NCI-H187 treated with DMSO at 0.1 percent for 48 hours (cell line): ENCODE measurements at places on chromosomes 7 and 10.
A peak's percentile ranks its signal among the peaks of the same experiment; 100 is the strongest.

- DNase-seq = no peak
Observed at GRCh38 chr10:43249962-43250614, 16.8 kb downstream of the RASGEF1A start.

- no peak for DNase-seq
Observed at GRCh38 chr7:23106823-23107663, 1.5 kb downstream of the KLHL7 start.

- DNase-seq = no peak
Observed at GRCh38 chr7:151025924-151026671, 1.8 kb upstream of the ATG9B start.

- DNase-seq = no peak
Observed at GRCh38 chr10:1968257-1969033, 231.1 kb upstream of the ADARB2 start.

GRCh38 chr7:134636008-134636449 is 10.6 kb upstream of the BPGM start:
- DNase-seq = no peak

- no peak for DNase-seq
Observed at GRCh38 chr7:12637819-12638592, 49.4 kb upstream of the ARL4A start.

DNA sequence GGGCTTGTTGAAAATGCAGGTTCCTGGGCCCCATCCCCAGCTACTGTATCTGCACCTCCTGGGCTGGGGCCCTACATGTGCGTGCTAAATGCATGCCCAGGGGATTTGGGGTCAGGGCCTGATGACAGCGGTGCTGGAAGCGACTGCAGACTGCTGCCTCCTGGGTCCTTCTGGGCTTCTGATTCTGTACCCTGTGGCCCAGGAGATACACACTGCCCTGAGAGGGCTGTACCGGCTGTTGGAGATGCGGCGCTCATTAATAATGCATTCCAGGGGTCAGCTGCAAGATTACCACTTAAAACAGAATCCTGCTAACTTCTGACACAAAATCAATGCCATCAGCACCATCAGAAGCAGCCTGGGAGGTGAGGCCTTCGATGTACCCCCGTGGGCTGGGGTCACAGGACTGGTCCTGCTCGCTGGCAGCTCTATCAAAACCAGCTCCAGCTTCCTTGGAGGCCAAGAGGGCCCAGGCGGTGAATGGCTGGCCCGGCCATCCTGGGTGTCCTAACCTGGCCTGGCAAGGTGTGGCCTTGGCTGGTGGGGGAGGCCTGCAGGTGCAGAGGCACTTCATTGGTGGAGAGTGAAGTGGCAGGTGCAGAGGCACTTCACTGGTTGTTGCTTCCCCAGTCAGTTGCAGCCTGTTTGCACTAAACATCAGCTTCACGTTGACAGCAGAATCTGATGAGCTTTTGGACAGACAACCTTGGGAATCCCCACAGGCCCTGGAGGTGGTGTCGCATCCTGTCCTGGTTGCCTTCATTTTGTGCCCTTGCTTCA is 79.2 kb downstream of the GLRX3 start:
- DNase-seq = peak; percentile 25

DNA sequence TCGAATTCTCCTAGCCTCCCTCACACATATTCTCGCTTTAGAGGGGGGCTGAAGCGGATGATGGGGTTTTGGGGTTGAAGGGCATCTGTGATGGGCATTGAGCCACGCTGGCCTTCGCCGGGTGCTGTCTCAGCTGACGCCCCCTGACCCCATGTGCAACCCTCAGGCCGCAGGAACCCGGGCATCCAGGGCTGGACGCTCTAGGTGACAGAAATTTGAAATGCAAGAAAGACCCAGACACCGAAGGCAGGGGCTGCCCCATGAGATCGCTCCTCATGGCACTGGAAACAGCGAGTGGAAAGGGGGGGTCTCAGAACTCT is 664 bp upstream of the C10orf88 start:
- no peak for DNase-seq

DNA sequence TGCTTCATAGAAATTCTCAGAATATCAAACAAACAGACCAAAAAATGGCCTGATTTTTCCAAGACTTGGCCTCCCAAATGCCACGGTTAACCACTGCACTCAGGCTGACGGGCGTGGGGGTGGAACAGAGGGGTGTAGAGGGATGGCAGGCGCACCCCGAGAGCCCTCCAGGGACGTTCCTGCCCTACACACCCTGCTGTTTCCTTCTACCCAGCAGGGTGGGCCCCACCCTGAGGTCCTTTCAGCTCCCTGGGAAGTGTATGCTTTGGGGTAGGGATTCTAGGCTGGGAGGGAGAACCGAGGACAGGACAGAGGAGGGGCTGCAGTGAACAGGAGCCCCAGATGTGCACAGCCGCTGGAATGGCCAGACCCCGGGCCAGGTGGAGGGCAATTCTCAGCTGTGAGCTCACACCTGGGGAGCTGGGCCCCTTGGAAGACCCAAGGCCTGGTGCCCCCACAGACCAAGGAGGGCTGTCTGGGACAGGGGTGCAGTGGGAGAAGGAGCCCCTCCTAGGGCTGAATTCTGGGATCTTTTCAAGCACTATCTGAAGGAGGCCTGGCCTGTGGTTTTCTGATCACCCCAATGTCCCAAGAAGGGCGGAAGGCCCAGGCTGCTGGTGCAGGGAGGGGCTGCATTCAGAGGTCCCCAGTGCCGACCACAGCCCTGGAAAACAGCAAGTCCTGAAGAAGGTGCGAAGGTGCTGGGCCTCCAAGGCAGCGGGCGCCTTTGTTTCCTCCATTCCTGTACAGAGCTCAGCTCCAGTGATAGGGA is 32.9 kb upstream of the INPP5A start:
- DNase-seq = no peak

GRCh38 chr7:15309872-15310271 is 251.9 kb downstream of the AGMO start:
- no peak for DNase-seq

- DNase-seq = no peak
Observed at GRCh38 chr10:52542906-52543305, 228.8 kb downstream of the DKK1 start.

DNA sequence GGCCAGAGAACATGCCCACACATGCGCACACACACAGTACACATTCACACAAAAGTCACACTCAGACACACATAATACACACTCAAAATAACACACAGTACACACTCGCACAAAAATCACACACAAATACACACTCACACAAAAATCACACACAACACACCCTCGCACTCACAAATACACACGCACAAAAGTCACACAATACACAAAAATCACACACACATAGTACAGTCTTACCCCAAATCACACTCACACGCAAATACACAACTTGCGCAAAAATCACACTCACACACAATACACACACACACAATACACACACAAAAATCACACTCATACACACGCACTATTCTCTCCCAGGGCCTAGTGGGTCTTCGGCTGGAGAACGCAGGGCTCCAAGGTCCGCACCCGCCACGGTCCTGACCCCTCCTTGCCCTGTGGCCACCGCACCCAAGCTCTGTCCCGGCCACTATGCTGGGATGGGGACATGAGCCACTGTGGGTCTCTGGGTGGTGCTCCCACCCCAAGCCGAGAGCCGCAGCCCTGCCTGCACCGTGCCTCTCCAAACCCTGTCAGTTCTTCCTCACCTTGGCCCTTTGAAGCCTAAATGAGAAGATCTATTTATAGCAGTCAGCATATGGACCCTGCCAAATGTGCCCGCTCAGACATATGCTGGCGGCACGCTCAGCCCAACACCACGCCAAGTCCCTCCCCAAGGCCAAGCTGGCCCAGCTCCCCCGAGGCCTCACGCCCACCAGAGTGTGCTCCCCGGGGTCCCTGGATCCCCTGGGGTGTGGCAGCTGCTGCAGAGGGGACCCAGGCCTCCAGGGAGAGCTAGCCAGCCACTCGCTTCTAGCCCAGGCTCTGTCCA is 55.9 kb downstream of the ELFN1 start:
- DNase-seq = no peak

GRCh38 chr7:42338231-42338915 is 101.4 kb upstream of the GLI3 start:
- DNase-seq = no peak

DNA sequence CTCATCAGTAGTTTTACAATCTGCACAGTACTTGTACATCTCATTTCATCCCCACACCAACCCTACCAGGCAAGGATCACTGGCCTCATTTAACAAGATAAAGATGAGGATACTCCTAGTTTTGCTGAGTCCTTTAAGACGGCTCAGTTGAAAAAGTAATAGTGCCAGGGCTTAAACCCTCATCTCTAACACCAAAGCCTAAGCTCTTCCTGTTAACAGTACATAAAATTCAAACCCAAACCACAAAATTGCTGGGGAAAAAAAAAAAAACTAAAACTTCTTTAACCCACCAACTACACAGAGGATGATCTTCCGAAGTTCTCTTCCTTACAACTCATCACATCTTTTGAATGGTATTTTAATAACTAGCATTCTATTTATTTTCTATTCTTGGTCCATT is 1.3 kb downstream of the SAR1A start:
- DNase-seq = no peak

DNA sequence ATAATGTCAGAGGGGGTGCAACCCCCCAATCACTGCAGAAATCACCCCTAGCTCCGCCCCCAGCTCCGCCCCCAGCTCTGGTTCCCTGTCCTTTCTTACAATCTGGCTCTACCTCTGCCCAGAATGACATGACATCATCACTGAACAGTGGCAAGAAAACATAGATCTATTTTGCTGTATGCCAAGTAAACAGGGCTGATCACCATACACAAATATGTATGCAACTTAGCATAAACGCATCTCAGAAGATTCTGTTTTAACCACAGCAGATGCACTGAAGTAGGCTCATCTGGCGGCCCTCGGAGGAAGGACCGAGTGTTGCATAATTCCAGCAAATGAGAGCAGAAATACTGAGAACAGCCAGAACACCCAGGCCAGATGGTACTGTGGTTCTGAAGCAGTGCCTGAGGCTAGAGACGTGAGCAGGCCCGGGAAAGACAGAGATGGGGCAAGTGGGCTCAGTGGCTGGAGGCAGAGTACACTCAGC is 293.3 kb upstream of the KLF14 start:
- no peak for DNase-seq
